HAP-1 (cell line): ENCODE measurements at places on chromosomes 11 and 22.

- no peak for DNase-seq
Measured at GRCh38 chr11:28460348-28460747, 352.2 kb downstream of the METTL15 start.

DNA sequence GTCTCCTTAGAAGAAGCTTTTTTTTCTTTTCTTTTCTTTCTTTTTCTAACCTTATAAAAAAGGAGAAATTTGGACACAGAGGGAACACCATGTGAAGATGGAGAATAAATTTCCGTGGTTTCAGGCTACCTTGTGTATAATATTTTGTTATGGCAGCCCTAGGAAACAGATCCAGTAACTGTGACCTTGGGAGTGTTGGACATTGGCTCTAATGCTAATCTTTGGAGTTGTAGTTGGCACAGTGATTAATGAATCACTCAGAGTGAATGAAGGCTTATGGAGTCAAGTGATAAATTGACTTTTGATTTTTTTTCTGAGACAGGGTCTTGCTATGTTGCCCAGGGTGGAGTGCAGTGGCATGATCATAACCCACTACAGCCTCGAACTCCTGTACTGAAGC lies 15.5 kb upstream of the PHOX2A start:
- DNase-seq, result no peak

DNA sequence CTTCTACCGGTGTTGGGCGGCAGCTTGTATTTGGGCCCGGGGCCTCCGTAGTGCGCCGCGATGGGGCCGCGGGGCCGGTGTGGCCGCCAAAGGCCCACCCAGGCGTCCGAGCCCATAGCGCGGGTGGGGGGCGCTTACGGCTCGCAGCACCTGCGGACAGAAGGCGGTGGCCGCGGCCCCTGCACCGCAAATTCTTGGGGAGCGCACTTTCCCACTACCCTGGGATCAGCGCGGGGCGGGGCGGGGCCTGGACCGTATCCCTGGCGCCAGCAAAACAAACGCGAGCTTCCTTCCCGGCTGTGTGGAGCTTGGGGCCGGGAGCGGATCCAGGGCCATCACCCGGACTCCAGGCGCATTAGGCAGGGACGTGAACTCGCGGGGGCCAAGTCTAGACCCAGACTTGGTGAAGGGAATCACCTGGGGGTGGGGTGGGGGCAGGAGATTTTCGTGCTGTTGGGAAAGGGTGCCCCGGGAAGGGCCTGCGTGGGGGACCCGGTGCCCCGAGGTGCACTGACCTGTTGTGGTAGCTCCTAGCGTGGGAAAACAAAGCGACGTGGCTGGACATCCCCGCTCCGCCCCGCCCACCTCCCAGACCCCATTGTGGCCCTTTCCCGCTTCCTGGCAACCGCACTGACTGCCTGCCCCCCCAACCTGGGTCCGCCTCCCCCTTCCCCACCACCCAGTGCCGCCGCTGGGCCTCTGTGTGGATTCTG lies 2.3 kb upstream of the TYMP start:
- no peak for DNase-seq

GRCh38 chr11:76962583-76963416 lies 71.4 kb upstream of the B3GNT6 start:
- DNase-seq, result no peak

- no peak for DNase-seq
Measured at GRCh38 chr11:122226810-122227379, 110.9 kb upstream of the BLID start.

DNA sequence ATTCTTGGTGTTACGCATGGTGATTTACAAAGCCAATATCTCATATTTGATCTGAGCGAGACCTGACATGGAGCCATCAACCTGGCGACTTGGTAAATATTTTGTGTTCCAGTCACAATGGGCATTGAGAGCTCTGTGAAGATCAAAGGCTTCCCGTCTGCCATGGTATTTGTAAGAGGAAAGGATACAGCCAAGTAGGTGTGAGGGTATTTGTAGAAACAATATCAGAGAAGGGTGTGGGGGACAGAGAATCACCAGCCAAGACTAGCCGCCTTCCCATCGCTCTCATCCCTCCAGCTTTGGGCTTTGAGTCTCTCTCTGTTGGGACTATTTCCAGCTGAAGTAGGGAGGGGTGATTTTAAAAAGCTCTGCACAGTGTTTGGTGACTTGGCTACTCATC lies 173.4 kb upstream of the BDNF start:
- DNase-seq, result no peak

DNA sequence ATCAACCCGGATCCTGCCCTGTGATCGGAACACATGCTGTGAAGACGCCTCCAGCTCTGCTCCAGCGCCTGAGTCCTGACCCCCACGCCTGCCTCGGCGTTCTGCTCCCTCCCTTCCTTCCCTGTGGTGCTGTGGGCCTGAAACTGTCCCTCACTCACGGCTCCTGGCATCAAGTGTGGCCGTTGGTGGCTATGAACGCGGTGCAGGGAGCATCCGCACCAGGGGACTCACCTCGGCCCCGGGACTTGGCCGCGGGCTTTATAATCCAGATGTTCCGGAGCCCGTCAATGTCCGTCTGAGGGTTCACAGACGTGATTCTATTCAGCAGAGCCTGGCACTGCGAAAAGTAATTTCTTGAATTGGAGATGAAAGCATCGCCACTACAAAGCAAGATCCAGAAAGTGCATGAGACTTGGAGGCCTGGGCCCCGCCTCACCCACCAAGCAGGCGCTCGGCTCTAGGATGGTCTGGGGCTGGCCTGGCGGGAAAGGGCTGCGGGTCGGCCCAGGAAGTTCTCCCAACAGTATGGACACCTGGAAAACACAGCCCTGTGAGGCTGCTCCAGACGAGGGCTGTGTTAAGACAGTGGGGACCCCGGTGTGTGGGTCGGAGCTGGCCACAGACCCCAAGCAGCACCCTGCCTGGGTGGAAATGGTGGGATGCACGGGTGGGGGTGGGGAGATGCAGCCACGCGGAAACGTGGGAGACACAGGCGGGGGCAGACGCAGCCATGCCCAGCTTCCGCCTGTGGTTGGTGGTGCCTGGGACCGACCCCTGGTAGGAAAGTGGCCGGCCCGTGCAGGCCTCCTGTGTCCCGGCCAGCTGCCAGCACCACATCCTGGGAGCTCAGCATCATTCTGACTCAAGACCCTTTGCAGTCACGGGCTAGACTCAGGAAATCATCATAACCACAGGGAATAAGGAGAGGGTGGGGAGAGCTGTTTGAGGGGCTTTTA lies 21.8 kb upstream of the IL17REL start:
- DNase-seq, result no peak

DNA sequence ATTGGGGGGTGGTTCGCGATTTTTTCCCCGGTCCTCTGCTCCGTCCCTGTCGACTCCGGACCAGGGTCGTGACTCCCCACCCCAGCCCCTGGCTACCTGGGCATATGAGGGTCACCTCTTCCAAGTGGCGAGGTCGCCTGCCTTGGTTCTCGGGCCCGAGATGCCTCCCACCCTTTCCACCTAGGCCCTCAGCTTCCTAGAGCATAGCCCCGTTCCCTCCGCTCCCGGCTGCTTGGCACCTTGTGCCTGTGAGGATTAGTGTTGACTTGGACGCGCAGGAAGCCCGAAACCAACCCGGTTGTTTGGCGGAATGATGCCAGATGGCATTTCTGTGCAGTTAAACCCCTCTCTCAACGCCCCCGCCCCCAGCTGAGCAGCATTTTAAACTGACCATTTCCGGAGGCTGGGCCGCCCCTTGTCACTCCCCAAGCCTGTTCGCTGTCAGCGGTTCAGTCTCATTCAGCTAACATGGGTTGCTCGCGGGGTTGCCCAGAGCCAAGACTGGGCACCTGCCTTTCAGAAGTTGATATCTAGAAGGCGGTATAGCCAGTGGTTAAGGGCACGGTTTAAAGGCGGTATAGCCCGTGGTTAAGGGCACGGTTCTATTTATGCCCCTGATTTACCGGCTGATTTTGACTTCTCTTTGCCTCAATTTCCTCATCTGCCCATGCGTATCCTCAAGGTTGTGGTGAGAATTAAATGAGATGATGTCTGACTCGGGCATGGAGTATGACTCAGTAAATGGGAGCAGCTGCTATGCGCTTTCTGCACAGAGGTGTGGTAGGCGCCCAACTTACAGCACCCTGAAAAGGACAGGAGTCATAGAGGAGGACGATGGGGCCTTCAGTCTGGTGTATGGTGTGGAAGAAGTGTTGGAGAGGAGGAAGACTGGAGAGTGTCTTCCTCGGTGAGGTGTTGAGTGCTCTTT lies 639 bp downstream of the INCENP start:
- DNase-seq, result peak; percentile 16

- DNase-seq, result no peak
Measured at GRCh38 chr22:40552070-40552469, 84.4 kb downstream of the MRTFA start.

- DNase-seq, result no peak
Measured at GRCh38 chr22:46747646-46748045, 9.6 kb upstream of the CERK start.

GRCh38 chr11:69659591-69659990 lies 15.6 kb downstream of the LTO1 start:
- DNase-seq, result no peak

DNA sequence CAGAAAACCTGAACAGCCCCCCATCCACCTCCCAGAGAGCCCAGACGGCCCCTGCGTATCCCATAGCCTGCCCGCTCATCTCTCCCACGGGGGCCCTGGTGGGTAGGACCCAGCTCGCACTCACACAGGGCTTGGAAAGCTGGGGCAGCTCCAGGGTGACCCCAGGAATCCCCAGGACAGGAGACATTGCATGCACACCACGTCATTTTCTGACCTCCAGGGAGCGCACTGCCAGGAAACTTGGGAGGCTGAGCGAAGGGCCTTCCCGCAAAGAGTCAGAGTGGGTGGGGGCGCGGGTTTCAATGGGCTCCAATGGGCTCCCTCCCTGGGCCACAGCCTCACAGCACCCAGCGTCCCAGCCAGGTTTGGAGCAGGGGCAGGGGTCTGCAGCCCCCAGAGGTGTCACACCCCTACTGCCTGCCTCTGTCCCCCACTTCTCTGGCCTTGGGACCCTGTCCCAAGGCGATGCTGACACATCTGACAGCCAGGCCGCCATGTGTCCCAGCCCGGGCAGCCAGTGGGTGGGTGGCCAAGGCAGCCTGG lies 8.2 kb upstream of the SYT8 start:
- DNase-seq, result no peak

GRCh38 chr11:78061088-78061920 lies 2.4 kb upstream of the THRSP start:
- no peak for DNase-seq

DNA sequence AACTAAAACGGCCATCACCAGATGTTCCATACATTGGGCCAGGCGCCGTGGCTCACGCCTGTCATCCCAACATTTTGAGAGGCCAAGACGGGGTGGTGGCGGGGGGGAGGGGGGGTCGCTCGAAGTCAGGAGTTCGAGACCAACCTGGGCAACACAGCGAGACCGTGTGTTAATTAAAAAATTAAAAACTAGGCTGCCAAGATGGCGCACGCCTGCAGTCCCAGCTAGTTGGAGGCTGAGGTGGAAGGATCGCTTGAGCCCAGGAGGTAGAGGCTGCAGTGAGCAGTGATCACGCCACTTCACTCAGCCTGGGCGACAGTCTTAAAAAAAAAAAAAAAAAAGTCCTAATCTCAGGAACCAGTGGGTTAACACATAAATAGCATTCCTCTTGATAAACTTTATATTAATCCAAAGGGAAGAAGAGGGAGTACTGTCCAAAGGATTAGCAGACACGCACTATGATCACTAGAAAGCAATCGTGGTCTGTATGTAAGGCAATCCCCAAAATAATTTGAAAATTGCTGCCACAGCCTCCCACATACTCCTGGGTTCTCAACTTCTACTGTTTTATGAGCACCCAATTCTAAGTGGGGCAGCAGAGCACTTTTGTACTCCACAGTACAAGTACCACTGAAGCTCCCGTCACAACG lies 604 bp downstream of the PUS3 start:
- no peak for DNase-seq

DNA sequence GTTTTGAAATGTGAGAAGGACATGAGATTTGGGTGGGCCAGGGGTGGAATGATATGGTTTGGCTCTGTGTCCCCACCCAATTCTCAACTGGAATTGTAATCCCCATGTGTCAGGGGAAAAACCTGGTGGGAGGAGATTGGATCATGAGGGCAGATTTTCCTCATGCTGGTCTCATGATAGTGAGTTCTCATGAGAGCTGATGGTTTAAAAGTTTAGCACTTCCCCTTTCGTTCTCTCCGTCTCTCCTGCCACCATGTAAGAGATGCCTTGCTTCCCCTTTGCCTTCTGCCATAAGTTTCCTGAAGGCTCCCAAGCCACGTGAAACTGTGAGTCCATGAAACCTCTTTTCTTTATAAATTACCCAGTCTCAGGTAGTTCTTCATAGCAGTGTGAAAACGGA lies 113.5 kb downstream of the FCHSD2 start:
- no peak for DNase-seq

GRCh38 chr11:125330462-125331325 lies 165.4 kb downstream of the FEZ1 start:
- no peak for DNase-seq

- no peak for DNase-seq
Measured at GRCh38 chr11:36409152-36409816, 100.8 kb downstream of the TRAF6 start.

GRCh38 chr11:133896642-133897330 lies 51.5 kb upstream of the SPATA19 start:
- DNase-seq, result no peak

GRCh38 chr22:17260950-17261349 lies 41.7 kb upstream of the ADA2 start:
- no peak for DNase-seq

DNA sequence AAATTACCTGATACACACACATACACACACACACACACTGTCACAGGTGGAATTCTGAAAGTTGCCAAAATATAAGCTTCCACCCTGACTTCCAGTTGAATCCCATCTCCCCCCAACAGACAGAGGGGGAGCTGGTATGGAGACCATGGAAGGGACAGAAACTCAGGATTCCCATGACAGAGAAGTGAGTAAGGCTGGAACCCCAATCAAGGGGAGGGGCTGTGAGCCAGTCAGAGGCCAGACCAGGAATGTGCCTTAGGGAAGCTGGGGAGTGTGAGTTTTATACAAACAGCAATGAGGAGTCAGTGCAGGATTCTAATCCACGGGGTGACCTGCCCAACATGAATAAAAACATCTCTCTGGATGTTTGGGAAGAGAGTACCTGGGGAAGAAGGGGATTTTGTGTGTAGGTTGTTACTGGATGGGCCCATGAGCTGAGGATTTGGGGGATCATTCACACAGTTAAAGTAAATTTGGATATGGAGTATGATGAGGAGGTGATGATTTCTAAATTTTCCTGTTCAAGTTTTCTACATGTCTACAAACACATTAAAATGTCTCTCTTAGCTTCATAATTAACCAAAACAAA lies 38.7 kb upstream of the TOP3B start:
- DNase-seq, result no peak

GRCh38 chr22:20418211-20418788 lies 19.3 kb downstream of the SCARF2 start:
- peak; percentile 84 for DNase-seq

- DNase-seq, result no peak
Measured at GRCh38 chr11:12286606-12287005, 90.8 kb upstream of the PARVA start.

- no peak for DNase-seq
Measured at GRCh38 chr11:4748438-4748837, 21.3 kb downstream of the OR51F1 start.

DNA sequence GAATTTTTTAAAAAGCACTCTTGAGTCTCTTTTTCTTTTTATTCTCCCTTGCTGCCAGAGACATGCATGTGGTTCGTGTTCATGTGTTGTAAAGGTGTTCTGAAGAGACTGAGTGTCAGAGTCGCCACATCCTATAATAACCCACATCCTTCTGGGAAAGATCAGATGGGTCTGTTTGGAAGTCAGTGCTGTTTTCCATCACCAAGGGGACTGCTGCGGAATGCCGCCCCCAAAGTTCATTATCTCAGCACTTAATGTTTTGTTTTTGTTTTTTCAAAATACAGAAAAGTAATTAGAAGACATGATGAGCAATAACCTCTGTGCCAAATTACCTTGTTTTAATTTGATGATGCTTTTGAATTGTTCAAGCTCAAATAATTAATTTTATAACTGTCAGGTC lies 56.9 kb upstream of the EIF3M start:
- DNase-seq, result no peak
